ENCODE measurements at places on chromosomes 7 and 10.
A peak's percentile ranks its signal among the peaks of the same experiment; 100 is the strongest.

GRCh38 chr10:101291331-101292193 lies 62.3 kb upstream of the LBX1 start:
- peak; percentile 15 for DNase-seq

- no peak for DNase-seq
These were observed 51.1 kb downstream of the CPEB3 start for GRCh38 chr10:92239600-92240288.

GRCh38 chr7:88758381-88759229 lies 895 bp upstream of the ZNF804B start:
- no peak for DNase-seq

- DNase-seq: no peak
These were observed 19.8 kb upstream of the VWDE start for GRCh38 chr7:12423355-12423996.

DNA sequence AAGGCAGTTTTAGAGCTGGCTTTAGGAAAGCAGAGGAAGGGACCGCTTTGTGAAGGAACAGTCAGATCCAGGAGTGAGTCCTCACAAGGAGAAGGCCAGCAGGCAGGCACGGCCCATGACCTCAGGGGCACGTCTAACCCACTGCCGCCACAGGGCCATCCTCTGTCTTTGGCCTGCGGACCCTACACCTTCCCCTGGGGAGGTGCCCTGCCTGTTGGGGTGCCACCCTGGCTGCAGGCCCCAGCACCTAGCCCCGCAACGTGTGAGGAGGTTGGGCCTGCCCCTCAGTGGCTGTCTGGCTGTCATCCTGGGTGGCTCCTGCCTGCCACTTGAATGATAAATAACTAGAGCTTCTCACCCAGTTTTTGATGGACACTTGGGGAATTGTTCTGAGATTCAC lies 31.0 kb upstream of the TRIM8 start:
- no peak for DNase-seq

DNA sequence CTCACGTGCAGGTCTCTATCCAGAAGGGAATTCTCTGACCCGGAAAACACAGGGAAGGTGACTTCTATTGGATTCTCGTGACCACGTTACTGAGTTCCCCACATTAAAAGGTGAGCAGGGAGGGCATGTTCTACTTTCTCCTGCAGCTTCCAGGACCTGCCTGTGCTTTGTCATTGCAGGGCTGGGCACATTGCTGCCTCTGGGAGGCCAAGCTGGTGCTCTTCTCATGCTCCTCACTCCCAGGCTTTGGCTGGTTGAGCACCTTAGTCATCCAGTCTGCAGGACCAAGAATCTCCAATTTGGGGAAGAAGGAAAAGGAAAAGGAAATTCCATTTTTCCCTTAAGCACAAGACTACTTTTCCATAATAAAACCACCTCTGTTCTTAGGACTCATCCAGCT lies 86.5 kb upstream of the TMEM72 start:
- no peak for DNase-seq

GRCh38 chr10:74637685-74638084 lies 188.7 kb upstream of the KAT6B start:
- no peak for DNase-seq

GRCh38 chr10:111076682-111077478 lies at the start of gene ADRA2A:
ADRA2A (plus strand) TSS chr10:111077029; CDS start chr10:111077997, 968 bp downstream.
- peak; percentile 36 for DNase-seq

Data from CMK (cell line).